ENCODE measurements at places on chromosomes 12 and 14.

DNA sequence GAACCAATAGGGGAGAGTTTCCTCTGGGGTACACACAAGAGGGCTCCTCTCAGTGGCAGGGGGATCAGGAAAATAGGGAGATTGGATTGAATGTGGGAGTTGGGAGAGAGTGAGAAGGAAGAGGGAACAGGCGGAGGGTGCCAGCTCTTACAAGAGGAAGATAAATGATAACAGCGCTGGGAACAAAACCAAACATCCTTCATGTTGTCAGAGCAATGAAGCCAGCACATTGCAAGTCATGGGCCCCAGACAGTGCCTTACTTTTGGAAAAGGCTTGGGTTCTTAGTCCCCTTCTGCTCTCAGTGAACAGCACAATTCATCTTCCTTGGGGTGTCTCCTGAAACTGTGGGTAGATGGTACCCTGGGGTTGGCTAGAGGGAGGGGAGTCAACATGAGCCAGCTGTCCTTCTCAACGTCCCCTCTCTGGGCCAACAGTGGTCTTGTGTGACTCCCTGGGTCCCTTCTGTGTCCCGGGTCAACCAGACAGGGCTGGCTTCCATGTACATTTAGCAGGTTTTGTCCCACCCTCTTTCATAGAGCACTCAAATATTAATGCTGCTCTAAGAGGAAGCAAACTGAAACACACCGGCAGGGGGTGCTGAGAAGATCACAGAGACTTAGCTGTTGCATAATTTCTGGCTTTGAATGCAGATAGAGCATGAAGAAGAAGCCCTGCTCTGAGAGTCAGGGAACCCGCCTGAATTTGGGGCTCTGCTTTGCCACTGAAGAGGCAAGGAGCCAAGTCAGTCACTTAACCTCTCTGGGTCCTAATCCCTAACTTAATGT lies 138.5 kb downstream of the ESRRB start:
- DNase-seq: no peak

- no peak for DNase-seq
Observed at GRCh38 chr14:37078131-37078530, 94.3 kb downstream of the SLC25A21 start.

DNA sequence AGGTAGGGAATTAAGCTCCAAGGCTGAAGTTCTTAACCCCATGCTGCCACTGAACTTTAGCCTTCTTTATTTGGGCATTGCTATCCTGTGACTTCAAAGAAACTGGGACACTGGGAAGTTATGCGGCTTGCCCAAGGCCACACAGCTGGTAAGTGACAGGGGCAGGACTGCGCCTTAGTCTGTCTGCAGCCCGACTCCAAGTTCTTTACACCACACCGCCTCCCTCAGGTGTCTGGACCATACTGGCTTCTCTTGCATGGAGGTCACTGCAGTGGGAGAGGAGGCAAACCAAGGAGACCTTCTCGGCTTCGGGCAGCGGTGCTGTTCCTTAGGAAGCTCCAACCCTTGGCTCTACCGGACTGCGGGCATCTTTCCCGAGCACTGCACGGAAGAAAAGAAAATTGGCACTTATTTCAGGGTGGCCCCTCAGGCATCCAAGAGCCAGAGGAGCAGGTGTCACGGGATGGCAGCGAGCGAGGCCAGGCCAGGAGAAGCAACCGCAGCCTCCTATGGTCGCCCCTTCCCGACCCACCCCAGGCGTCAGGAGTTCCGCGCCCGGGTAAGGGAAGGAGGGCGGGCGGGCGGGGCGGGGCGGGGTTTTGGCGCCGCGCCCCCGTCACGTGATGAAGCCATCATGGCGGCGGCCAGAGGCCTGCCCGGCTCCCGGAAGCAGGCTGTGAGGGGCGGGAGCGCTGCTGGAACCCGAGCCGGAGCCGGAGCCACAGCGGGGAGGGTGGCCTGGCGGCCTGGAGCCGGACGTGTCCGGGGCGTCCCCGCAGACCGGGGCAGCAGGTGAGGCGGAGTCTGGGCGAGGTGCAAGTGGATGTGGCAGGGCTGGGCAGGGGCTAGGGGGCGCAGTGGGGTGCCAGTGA lies 16.4 kb upstream of the ESPL1 start:
- DNase-seq: peak; percentile 54

GRCh38 chr12:108720757-108721514 lies 10.4 kb downstream of the CORO1C start:
- no peak for DNase-seq

DNA sequence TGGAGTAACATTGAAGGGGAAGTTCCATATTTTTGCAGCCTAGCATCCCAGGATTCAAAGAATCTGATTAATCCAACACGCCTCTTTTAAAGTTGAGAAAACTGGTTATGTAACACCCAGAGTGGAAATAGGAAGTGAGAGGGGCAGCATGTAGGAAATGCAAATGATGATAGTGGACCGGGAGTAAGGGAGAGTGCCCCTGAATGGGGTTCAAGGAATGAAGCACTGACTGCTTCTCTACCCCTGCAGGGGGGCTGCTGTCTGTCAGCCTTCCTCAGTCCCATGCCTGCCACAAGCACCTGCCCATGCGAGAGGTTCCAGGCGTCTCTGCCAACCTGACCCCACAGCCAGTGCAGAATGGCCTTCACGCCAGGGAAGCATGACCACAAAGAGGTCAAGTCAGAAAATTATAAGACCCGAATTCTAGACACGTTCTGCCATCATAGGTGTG lies 126.5 kb upstream of the CCND2 start:
- DNase-seq: no peak

DNA sequence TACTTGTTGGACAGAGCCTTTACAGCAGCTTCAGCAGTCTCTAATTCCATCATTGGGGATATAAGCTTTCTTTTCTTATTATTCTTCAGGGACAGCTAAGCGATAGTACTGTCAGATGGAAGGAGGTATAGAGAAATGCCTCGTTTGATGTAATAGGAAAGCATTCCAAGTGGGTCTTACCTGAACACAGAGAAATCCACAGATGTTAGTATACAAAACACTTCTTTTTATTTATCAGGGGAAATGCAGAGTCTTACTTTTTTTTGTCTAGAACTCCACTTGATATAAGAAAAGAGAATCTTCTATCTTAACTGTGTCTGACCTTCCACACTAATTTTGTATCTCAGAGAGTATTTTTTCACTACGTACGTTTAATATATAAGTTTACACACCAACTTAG lies 1.9 kb downstream of the SYT1 start:
- DNase-seq: no peak

- no peak for DNase-seq
Observed at GRCh38 chr12:81465191-81465590, 294.0 kb downstream of the PPFIA2 start.

GRCh38 chr12:31751085-31751484 lies 22.3 kb upstream of the AMN1 start:
- DNase-seq: no peak

DNA sequence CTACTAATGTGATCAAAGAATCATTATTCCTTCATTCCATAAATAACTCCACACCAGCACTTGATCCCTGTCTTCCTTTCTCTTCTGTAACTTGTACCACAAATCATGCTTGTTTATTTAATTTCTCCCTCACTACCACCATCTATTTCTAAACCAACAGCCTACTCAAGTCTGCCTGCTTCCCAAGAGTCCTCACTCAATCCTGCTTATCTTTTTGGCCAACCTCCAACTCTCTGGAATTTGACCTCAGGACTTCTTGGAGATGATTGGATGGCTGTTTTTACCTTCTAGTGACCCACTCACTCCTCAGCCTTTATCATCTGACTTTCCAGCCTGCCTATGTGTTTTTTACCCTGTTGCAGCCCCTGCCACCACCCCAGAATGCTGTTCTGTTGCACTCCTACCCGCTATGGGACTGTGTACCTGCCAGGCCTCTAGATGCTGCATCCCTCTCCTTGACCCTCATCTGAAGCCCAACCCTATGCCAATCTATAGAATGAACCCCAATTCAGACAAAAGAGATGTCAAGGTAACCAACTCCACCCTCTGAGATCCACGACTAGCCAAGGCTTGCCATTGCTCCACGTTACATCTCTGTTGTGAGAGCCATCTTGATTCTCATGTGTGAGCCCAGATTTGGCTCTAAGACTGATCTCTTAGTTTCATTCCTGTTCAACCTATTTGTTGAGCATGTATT lies 150.2 kb upstream of the PLEKHG7 start:
- DNase-seq: no peak

DNA sequence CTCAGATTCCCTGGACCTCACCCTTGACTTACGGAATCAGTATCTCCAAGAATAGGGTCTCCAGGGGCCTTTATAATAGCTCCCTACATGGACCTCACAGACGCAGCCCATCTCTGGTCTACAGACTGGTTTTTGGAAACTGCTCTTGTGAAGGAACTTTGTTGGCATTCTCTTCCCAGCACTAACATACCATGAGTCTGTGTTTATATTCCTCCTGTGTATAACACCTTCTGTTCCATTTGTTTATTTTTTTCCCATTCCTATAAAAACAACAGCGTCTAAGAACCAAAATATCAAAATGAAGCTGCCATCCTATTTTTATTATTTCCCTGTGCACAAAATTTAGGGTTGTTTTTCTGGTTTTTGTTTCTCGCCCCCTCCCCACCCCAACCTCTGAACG lies 131.1 kb downstream of the NEDD1 start:
- no peak for DNase-seq

GRCh38 chr12:88538250-88538649 lies 42.0 kb downstream of the KITLG start:
- DNase-seq: no peak

DNA sequence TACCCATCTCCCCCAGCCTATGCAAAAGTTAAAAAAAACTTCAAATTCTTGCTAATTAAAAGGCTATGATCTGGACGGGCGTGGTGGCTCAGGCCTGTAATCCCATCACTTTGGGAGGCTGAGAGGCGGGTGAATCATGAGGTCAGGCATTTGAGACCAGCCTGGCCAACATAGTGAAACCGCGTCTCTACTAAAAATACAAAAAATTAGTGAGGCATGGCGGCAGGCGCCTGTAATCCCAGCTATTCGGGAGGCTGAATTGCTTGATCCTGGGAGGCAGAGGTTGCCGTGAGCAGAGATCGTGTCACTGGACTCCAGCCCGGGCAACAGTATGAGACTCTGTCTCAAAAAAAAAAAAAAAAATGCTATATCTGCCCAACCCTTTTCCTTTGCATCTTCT lies 925.4 kb downstream of the GALC start:
- DNase-seq: no peak

- DNase-seq: no peak
Observed at GRCh38 chr12:42793166-42793565, 203.6 kb upstream of the PRICKLE1 start.

DNA sequence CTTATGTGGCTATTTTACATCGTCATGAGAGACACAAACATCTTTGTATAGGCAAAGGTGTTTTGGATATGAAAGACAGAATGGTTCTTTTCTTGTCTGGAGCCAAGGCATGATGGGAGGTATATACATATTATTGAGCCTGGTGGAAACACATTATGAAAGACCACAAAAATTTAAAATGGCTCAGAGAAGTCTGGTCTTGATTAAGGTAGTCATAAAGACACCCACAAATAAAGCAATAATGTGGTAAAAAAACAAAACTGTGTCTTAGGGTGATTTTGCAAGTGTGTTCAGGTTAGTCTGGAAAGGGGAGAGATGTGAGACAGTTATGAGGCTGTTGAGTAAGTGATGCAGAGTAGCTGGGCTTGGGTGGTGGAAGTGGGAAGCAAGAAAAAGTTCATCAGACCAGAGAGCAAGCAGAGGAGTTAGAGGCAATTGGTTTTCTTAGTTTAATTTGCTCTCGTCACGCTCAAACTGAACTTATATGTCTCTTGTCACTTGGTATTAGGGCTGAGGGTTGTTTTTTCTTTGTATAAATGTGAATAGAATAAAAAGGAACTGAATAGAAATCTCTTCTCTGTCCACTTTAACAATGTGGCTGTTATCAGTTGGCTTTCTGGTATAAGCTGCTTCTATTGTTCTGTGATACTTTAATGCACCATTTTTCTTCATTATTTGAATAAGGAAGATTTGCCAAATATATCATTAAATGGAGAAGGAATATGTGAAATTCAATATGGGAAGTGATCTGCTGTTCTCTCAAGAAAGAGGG lies 115.0 kb downstream of the AKAP6 start:
- DNase-seq: no peak

GRCh38 chr14:24251880-24252288 lies 9.5 kb upstream of the TINF2 start:
- DNase-seq: no peak

DNA sequence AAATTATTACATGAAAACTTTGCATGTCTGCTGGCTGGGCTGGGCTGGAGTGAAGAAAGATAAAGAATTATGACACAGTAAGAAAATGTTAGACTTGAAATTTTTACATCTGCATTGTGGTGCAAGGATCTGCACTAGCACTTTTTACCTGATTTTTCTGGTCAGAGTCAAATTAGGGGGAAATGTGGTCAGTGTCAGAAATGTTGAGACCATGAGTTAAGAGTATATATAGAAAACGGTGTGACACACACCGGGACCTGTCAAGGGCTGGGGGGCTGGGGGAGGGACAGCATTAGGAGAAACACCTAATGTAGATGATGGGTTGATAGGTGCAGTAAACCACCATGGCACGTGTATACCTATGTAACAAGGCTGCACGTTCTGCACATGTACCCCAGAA lies 90.3 kb downstream of the IGF1 start:
- DNase-seq: no peak

DNA sequence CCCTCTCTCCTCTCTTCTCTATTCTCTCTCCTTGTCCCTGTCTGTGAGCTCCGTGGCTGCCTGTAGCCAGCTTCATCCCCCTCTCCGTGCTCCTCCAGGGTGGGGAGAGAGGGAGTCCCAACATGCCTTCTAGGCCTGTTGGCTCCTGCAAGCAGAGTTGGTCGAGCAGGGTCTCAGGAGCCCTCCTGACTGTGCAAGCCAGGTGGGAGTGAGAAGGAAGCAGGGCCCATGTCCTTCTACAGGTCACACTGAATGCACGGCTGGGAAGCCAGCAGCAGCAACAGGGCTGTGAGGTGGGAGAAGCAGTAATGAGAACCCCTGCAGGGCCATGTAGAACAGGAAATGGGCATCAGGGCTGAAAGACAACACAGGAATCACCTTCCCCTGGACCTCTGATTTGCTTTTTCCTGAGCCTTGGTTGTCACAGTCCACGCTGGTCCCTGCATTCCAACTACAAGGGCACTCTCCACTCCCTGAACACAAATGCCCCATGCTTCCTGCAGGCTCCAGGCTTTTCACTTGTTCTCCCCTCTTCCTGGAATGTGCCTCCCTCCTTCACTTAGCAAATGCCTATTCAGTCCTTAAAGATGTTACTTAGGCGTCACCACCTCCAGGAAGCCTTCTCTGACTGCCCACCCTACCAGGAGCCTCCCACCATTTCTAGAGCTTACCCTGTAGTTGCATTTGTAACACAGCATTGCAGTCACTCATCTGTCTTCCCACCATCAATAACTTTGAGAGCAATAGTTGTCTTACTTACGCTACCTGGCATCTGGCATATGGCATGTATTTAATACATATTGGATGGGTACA lies 51.2 kb downstream of the TSPAN11 start:
- DNase-seq: no peak

- DNase-seq: no peak
Observed at GRCh38 chr14:50070840-50071548, 45.4 kb downstream of the VCPKMT start.

GRCh38 chr14:38723277-38723676 lies 379.8 kb downstream of the SEC23A start:
- DNase-seq: no peak

Measured in stimulated activated CD4-positive, alpha-beta T cell treated with anti-CD3 and anti-CD28 coated beads, Interleukin-1b, Interleukin-23, amount 100 ng/mL, for 24 hours (primary cell).